ENCODE measurements at places on chromosomes 4 and X.

DNA sequence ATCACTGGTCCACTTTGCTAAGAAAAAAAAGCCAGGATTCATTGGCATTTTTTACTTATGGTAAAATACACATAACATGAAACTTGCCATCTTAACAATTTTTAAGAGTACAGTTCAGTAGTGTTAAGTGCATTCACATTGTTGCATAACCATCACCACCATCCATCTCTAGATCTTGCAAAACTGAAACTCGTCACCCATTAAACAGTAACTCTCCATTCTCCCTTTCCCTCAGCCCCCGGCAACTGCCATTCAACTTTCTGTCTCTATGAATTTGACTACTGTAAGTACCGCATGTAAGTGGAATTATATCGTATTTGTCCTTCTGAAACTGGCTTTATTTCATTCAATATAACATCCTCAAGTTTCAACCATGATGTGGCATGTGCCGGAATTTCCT, 56.3 kb upstream of the LNX1 start:
- no peak for DNase-seq

GRCh38 chr4:163966612-163967011, 472.1 kb downstream of the TMA16 start:
- no peak for DNase-seq

GRCh38 chr4:95181243-95181995, 367.4 kb downstream of the UNC5C start:
- no peak for DNase-seq

DNA sequence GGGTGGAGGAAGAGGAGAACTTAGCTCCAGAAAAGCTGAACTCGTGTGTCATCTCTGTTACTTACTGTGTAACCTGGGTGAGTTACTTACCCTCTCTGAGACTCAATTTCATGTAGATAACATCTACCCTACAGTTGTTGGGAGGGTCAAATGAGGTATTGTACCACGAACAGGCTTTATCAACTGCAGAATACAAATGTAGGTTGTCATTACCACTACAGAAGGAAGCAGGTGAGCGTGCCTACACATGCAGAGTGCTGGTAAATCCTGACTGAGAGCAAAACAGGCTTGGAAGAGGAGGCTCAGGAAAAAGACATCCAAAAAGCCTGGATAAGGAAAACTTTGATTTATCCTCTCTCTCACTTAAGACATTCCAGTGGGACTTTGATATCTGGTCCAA, 7.2 kb downstream of the PIGA start:
- DNase-seq: no peak

DNA sequence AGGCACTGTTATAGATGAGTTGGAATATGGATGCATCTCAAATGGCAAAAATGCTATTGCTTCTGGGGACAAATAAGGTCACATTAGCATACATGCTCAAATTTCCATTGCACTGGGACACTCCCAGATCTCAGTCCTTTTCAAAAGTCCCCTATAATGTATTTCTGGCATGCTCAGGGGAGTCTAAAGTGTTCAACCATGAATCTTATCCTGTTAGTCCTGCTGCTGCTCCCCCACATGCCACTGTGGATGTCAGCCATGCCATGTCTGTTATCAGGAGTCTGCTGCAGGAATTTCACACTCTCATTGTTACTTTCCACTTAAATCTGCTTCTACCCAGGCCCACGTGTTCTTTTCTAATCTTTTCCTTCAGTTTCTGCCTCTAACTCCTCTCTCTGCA, 1000.6 kb downstream of the CCSER1 start:
- no peak for DNase-seq

- DNase-seq: no peak
These were observed 17.1 kb upstream of the SMIM20 start for GRCh38 chr4:25896776-25897539.

- no peak for DNase-seq
These were observed 269.4 kb downstream of the IL15 start for GRCh38 chr4:141905751-141906150.

All from urinary bladder (tissue), 4 donors.